Stimulated activated CD4-positive, alpha-beta T cell treated with anti-CD3 and anti-CD28 coated beads, Interleukin-4, amount 100 ng/mL, for 4 hours (primary cell): ENCODE measurements at places on chromosomes 13 and 19.

GRCh38 chr19:3544742-3545668, 6.0 kb downstream of the TEKTIP1 start:
- peak; percentile 78 for DNase-seq

DNA sequence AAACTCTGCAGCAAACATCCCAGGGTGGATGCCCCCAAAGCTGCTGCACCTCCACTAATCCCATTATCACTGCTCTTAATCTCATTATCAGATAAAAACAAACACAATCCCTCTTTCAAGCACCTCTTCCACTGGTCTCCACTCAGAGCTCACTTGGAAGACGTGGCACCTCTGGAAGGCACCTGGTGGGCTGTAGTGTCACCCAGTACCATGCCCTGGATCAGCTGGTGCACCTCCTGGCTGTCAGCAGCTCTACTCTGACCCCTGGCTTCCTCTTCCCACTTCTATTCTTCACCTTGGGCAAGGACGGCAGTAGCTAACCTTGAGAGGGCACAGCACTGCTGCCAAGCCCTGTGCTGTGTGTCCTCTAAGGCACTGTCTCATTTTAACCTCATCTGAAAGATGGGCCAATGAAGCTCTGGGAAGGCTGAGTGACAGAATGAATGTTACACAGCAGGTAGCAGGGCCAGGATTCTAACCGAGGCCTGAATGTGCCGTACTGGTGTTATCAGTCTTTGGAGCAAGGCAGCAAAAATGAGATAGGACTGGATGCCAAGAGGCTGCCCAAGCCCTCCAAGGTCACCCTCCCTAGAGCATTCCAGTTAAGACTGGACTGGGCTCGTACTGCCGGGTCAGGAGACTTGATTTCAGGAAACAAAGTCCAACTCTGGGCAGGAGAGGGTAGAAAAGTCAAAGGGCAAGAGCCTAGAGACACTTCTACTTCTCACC, 7.4 kb downstream of the BRD4 start:
- DNase-seq, result no peak

DNA sequence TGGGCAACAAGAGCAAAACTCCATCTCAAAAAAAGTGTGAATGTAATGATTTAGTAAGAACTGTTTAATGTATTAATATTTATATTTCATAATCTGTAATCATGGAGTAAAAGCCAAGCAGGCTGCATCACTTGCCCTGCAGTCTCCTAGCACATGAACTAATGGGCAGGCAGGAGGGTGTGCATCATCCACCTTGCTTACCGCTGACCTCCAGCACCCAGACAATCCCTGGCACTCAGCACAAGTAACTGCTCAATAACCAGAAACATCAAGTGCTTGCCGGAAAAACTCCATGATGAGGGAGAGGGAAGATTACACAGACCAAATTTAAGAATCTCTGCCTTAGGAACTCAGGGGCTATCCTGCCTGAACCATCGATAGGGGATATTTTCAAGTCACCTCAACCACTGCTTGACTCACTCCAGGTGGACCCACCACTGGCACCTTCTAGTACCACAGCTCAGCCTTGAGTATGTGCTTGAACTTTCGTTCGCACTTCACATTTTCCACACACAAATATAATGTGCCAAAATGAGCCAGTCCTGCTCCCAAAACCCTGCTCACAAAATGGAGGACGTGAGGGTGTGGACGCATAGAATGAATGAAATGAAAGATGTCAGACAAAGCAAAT, 18.6 kb downstream of the BRD4 start:
- DNase-seq, result no peak

- DNase-seq, result peak; percentile 38
Observed at GRCh38 chr19:13840305-13841085, 36.4 kb upstream of the NANOS3 start.

DNA sequence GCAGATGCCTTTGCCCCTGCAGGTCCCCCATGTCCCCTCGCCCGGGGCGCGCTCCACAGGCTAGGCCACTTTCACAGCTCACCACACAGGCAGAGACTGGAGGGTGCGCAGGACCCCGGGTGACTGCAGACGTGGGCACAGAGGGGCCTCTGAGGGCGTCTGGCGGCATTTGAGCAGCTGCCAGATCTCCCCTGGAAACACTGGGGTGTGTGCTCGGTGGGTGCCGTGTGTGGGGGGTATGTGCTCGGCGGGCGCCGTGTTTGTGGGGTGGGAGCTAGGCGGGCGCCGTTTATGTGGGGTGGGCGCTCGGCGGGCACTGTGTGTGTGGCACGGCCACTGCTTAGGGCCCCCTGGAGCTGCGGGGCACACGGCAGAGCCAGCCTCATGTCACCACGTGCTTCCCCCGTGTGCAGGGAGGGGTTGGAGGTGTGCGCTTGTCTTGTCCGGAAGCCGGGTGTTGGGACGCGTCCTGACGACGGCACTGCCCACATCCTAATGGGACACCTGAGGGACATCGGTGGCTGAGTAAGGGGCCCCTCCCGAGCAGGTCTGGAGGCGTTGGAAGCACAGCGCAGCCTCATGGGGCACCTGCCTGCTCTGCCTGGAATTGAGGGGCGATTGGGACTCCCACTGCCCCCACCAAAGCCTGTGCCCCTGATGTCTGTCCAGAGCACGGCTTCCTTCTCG, 16.7 kb downstream of the CSNK1G2 start:
- DNase-seq, result no peak

DNA sequence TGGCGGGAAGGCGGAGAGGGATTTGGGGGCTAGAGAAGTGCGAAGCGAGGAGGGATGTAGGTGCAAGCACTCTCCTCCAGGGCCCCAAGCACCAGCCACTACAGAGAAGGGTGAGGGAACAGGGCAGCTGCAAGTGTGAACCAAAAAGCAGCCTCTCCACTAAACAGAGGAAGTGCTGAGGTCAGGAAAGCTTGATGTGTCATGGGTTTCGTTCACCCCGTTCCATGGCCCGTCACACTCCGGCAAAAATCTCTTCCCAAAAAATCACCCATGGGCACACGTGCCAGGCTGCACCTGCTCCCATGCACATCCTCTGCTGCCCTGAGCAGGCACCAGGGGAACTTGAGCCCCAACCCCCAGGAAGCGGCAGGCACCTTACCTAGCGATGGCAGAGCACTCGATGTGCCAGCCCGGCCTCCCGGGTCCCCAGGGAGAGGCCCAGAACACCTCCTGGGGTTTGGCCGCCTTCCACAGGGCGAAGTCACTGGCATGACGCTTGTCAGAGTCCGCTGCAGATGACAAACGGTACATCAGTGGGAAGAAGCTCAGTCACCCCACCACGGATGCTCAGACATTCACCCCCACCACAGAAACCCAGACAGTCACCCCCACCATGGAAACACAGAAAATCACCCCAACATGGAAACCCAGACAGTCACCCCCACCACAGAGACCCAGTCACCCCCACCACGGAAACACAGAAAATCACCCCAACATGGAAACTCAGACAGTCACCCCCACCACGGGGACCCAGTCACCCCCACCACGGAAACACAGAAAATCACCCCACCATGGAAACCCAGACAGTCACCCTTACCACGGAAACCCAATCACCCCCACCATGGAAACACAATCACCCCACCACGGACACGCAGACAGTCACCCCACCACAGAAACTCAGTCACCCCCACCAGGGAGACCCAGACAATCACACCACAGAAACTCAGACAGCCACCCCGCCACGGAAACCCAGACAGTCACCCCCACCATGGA, 29.0 kb downstream of the CARS2 start:
- DNase-seq, result peak; percentile 27

DNA sequence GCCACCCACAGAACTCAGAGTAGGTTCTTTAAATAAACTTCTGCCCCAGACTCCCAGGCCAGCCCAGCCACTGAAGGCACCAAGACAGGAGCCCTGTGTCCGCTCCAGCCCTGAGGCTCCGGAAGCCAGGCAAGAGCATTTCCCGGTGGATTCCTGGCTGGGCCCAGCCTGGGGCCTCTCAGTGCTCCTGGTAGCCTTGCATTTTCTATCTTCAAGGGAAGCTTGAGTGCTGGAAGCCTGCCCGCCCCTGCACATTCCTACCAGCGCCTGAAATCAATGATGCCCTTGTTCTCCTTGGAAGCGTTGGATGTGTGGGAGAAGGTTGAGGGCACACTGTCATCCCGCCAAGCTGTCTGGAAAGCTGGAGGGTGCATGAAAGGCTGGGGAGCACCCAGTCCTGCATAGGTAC, 70.3 kb downstream of the ALOX5AP start:
- no peak for DNase-seq

DNA sequence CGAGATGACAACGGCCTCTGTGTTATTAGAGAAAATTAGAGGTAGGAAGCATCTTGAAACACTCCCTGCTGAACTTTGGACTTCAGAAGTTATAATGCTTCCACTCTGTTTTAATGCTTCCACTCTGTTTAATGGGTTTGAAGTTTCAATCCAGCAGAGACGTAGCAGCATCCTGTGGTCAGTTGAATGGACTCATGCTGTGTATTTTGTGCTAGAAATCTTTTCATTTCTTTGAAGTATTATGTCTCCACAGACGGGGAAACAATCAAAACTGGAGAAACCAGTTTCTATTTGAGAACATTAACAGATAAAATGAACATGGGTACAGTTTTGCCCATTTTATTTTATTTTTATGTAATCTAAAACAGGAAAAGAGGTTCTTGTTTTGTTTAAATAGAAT, 1736.2 kb downstream of the SLITRK5 start:
- no peak for DNase-seq

GRCh38 chr13:67238277-67238859, 8.2 kb upstream of the PCDH9 start:
- DNase-seq, result no peak

DNA sequence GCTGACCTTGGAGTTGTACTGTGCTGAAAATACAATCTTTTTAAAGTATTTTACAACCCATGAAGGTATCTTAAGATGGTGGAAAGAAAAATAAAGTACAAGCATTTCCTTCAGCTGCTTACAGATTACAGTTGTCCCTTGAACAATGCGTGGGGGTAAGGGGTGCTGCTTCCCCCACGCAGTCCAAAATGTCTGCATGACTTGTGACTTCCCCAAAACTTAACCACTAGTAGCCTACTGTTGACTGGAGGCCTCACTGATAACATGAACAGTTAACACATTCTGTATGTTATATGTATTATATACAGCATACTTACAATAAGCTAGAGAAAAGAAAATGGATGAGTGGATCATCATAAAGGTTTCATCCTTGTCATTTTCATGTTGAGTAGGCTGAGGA, 45.3 kb upstream of the ZNF599 start:
- DNase-seq, result no peak
